ENCODE measurements at places on chromosomes 11 and 22. TPM values are rescaled to one million over a fixed set of nuclear protein-coding genes. Genes with fewer than 3 reads are reported as not detected.

Gene PACSIN3
- 3.5 TPM for total RNA-seq

Gene GRAP2
- 0.46 TPM for total RNA-seq

Gene C11orf68
- 15.2 TPM for total RNA-seq

Gene HMBS
- total RNA-seq = 6.7 TPM

Gene FAM76B
- total RNA-seq = 46.1 TPM

Gene GRM5
- total RNA-seq = 178 TPM

Gene CAT
- total RNA-seq = 74.3 TPM

Gene OR52H1
- 0.69 TPM for total RNA-seq

Gene CSNK2A3
- total RNA-seq = 6.9 TPM

Gene MFRP
- total RNA-seq = 0.23 TPM

Gene OR51B4
- not detected for total RNA-seq

Gene VSIG10L2
- not detected for total RNA-seq

Gene OR52I1
- total RNA-seq = not detected

Gene TRABD
- total RNA-seq = 5.5 TPM

Gene CECR2
- 6.0 TPM for total RNA-seq

Gene PATE2
- total RNA-seq = 2.1 TPM

Gene BCR
- total RNA-seq = 48.0 TPM

Gene EHF
- total RNA-seq = not detected

Measured in diencephalon (tissue), 1 donor.